CD8-positive, alpha-beta memory T cell (primary cell): ENCODE measurements at places on chromosomes 5 and 9. TPM values are rescaled to one million over a fixed set of nuclear protein-coding genes. Genes with fewer than 3 reads are reported as not detected.

TXN gene
- total RNA-seq = 455 TPM

PCDHGA5 gene
- total RNA-seq = 0.09 TPM

DNA sequence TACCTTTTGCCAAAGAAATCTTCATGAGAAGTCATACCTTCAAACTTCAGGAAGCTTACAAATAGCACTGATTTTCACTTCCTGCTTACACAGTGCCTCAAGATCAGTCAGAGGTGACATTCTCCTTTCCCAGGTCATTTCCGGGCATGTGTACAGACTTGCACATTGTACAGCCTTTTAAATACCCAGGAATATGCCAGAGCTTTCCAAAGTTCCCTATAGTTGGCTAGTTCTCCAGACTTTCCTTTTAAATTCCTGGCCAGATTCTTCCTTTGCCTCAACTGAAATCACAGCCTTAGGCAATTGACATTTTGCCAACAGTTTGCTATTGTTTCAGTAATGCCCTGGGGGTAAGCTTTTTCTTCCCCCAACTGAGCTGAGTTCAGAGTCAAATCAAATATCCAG lies 47.2 kb downstream of the RFX3 start:
- no peak overlapping the region for H3K4me3 ChIP-seq
- no peaks in the 10 kb centered on the region for H3K36me3 ChIP-seq
- H3K4me1 ChIP-seq = peaks cover 25% of the 10 kb centered on the region
- DNase-seq = peak; percentile 46
- H3K27me3 ChIP-seq = no peaks in the 10 kb centered on the region

KIF20A gene
- total RNA-seq = 29.3 TPM

PGM5 gene
- not detected for total RNA-seq

PLPP7 gene
- not detected for total RNA-seq

- H3K4me3 ChIP-seq = no peak overlapping the region
- no peak overlapping the region for H3K27ac ChIP-seq
- H3K4me1 ChIP-seq = no peaks in the 10 kb centered on the region
- H3K27me3 ChIP-seq = no peaks in the 10 kb centered on the region
Measured at GRCh38 chr9:13487071-13487470, 207.6 kb upstream of the MPDZ start.

DNA sequence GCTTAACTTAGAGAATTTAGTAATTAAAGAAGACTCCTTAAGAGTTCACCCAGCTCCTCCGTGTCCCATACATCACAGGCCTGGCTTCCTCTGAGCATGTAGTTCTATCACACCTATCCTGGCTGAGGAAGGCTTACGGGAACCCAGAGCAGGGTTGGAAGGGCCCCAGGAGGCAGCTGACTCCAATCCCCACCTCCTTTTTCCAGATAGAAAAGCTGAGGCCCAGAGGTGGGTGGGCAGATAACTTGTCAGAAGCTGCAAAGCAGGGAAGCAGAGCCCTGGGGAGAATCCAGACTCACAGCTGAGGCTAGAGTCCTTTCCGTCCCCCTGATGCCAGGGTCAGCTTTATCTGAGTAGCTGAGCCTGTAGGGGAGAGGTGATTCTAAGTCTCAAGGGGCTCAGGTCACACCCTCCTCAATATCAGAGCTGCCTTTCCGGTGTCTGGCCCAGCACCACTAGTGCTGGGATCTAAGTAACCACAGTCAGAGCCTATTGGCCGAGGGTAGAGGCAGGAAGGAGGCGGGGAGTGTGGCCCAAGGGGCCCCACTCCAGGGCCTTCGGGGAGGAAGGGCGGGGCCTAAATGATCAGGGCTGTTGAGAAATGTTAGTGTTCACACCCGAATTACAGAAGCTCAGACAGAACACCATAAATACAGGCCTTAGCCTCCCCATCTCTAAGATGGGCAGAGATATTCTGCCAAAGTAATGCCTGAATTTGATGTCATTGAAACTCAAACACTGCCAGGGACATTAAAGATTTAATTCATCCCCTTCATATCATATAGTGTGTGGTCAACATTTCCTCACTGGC lies 9.9 kb downstream of the CCDC69 start:
- H3K4me1 ChIP-seq = peaks cover 95% of the 10 kb centered on the region
- no peaks in the 10 kb centered on the region for H3K27me3 ChIP-seq
- peak overlapping the region; percentile 91 for H3K27ac ChIP-seq
- peaks cover 9% of the 10 kb centered on the region for H3K36me3 ChIP-seq

DNA sequence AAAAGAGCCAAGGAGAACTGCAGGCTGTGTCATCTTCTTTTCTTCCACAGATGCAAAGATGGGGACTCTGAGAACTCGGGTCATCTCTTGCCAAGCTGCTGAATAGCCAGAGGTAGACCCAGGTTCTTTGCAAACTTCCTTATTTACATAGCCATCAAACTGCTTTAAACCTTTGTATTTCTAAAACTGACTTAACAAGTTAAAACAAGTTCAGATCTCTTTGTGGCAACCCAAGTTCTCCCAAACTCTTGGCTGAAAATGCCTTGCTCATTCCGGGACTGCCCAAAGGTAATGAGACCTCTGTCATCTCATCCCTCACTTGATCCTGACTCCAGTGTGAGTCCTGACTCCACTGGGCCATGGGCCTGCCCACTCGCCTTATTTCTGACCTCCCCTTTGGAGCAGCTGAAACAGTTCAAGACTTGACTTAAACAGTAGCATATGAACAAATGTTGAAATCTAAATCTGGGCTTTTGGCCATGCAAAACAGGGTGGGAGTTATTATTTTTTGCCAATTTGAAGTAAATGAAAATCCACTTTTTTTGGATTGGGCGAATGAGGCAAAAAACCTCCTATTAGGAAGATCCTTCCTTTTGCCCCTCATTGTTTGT lies 50.6 kb downstream of the FBXL7 start:
- H3K27ac ChIP-seq = no peak overlapping the region
- DNase-seq = no peak
- no peaks in the 10 kb centered on the region for H3K27me3 ChIP-seq
- no peaks in the 10 kb centered on the region for H3K36me3 ChIP-seq
- no peak overlapping the region for H3K4me3 ChIP-seq

DNA sequence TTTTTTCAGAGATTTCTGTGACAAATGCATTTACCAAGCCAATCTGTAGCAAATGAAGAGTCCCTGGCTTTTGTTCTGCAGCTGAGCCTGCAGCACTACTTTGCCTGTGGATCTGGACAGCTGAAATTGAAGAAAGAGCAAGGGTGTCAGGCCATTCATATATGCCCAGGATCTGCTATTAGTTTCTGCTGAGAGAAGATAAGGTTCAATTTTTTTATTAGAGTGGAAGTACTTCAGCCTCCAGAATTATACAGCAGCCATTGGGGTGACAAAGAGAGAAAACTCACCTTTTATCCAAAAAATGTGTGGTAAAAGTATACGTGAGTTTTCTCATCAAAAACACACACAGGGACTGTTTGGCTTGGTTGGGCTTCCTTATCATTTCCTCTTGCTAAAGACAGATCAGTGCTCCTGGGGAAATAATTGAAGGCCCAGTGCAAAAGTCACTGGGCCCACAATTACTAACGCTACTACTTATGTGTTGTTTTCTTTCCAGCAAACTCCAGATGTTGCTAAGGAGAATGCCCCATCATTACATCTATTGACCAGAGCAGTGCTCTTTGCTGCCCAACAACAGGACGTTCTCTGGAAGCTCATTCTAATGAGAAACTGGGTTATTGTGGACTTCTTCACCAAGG lies 138.6 kb downstream of the CEMIP2 start:
- H3K27ac ChIP-seq = no peak overlapping the region
- no peak for DNase-seq
- H3K4me3 ChIP-seq = no peak overlapping the region

LCN1 gene
- total RNA-seq = not detected

CDHR2 gene
- 1.1 TPM for total RNA-seq

GRCh38 chr5:166649676-166650075 lies 1641.8 kb upstream of the WWC1 start:
- no peak for DNase-seq
- no peak overlapping the region for H3K4me3 ChIP-seq
- no peaks in the 10 kb centered on the region for H3K4me1 ChIP-seq
- H3K27me3 ChIP-seq = no peaks in the 10 kb centered on the region
- no peak overlapping the region for H3K27ac ChIP-seq
- no peaks in the 10 kb centered on the region for H3K36me3 ChIP-seq

DNA sequence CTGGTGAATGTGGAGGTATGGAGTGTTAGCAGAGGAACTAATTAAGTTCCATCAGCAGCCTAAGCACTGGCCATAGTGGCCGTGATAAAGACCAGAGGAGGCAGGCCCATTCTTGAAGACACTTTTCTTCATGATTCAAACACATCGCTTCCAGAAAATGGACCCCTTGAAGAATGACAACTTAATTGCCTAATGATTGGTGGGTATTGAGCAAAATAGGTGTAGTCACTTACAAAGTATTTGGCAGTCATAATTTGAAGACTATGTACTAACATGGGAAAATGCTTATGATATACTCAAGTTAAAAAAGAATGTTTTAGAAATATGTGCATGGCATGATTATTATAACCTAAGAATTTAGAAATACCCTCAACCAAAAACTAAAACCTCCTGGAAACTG lies 44.8 kb downstream of the MEGF10 start:
- no peaks in the 10 kb centered on the region for H3K4me1 ChIP-seq
- no peak overlapping the region for H3K27ac ChIP-seq
- no peaks in the 10 kb centered on the region for H3K27me3 ChIP-seq
- H3K4me3 ChIP-seq = no peak overlapping the region
- no peak for DNase-seq
- no peaks in the 10 kb centered on the region for H3K36me3 ChIP-seq

ST6GALNAC4 gene
- total RNA-seq = 43.2 TPM

- no peak overlapping the region for H3K27ac ChIP-seq
- no peak for DNase-seq
- H3K27me3 ChIP-seq = no peaks in the 10 kb centered on the region
- H3K4me1 ChIP-seq = no peaks in the 10 kb centered on the region
- H3K4me3 ChIP-seq = no peak overlapping the region
- peaks cover 12% of the 10 kb centered on the region for H3K36me3 ChIP-seq
Measured at GRCh38 chr9:94182532-94182931, 76.6 kb upstream of the ZNF169 start.

- H3K36me3 ChIP-seq = no peaks in the 10 kb centered on the region
- no peak for DNase-seq
- H3K4me1 ChIP-seq = no peaks in the 10 kb centered on the region
- no peak overlapping the region for H3K27ac ChIP-seq
- no peak overlapping the region for H3K4me3 ChIP-seq
Measured at GRCh38 chr5:78720227-78720985, 71.8 kb upstream of the LHFPL2 start.

GRCh38 chr5:134114886-134115805 lies 665 bp downstream of the TCF7 start:
- peaks cover 44% of the 10 kb centered on the region for H3K36me3 ChIP-seq
- H3K27ac ChIP-seq = peak overlapping the region; percentile 62
- peaks cover 54% of the 10 kb centered on the region for H3K4me1 ChIP-seq
- H3K4me3 ChIP-seq = peak overlapping the region; percentile 95
- DNase-seq = peak; percentile 93

WDR41 gene
- 28.6 TPM for total RNA-seq

GRCh38 chr9:27714388-27714787 lies 141.1 kb upstream of the C9orf72 start:
- H3K27ac ChIP-seq = no peak overlapping the region
- no peak overlapping the region for H3K4me3 ChIP-seq
- H3K4me1 ChIP-seq = no peaks in the 10 kb centered on the region
- no peaks in the 10 kb centered on the region for H3K36me3 ChIP-seq
- DNase-seq = no peak

- no peaks in the 10 kb centered on the region for H3K4me1 ChIP-seq
- no peak overlapping the region for H3K4me3 ChIP-seq
- no peak for DNase-seq
- no peak overlapping the region for H3K27ac ChIP-seq
- H3K36me3 ChIP-seq = no peaks in the 10 kb centered on the region
Measured at GRCh38 chr5:56641635-56642260, 173.6 kb upstream of the MAP3K1 start.

LSM11 gene
- total RNA-seq = 7.8 TPM

GRCh38 chr9:68509689-68510088 lies 31.0 kb downstream of the TMEM252 start:
- H3K4me1 ChIP-seq = no peaks in the 10 kb centered on the region
- no peak overlapping the region for H3K4me3 ChIP-seq
- DNase-seq = no peak

- H3K27ac ChIP-seq = no peak overlapping the region
- DNase-seq = no peak
- H3K36me3 ChIP-seq = no peaks in the 10 kb centered on the region
- H3K27me3 ChIP-seq = no peaks in the 10 kb centered on the region
Measured at GRCh38 chr5:11560915-11561697, 343.1 kb downstream of the CTNND2 start.

- no peak for DNase-seq
- H3K36me3 ChIP-seq = no peaks in the 10 kb centered on the region
Measured at GRCh38 chr5:169350016-169350415, 49.1 kb upstream of the SLIT3 start.

- no peaks in the 10 kb centered on the region for H3K27me3 ChIP-seq
- peaks cover 9% of the 10 kb centered on the region for H3K4me1 ChIP-seq
- H3K4me3 ChIP-seq = peak overlapping the region; percentile 15
- peak; percentile 25 for DNase-seq
- H3K36me3 ChIP-seq = no peaks in the 10 kb centered on the region
- H3K27ac ChIP-seq = no peak overlapping the region
Measured at GRCh38 chr5:79133657-79134451, 22.2 kb downstream of the BHMT start.

QSOX2 gene
- 15.3 TPM for total RNA-seq

PCDHGB6 gene
- 0.11 TPM for total RNA-seq

PRR7 gene
- 15.3 TPM for total RNA-seq

DNA sequence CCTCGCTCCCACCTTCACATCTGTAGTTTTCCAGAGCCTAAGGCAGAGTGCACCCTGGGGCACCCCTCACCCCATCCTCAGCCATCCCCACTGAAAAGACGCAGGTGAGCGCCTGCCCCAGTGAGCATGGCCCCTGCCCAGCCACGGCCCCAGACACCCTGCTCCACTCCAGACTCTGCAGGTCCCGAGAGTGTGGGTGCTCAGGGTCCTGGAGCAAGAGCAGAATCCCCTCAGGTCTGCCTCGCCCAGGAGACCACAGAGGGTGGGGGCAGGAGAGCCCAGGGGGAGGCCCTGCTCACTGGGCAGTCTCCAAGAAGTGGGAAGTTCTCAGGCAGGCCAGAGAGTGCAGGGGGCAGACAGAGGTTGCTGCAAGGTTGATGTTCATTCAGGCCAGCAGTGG lies 158.6 kb upstream of the PPP1R26 start:
- no peaks in the 10 kb centered on the region for H3K4me1 ChIP-seq
- H3K27me3 ChIP-seq = no peaks in the 10 kb centered on the region
- H3K4me3 ChIP-seq = no peak overlapping the region
- no peak overlapping the region for H3K27ac ChIP-seq

DNA sequence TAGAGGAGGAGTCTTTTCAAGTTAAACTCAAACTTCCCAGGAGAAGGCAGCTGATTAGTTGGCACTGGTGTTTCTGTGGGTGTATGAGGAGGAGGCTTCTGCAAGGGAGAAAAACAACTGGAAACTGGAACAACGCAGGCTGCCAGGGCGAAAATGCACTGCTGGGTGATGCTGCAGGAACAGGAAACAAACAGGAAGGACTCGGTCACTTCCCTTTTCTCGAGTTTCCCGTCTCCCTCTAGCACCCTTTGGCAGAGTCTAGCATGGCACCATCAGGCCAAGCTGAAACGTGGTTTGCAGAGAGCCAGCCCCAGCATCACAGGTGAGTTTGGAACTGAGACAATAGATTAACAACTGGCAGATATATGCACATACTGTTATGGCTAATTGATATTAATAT lies 77.5 kb upstream of the CAST start:
- no peak overlapping the region for H3K4me3 ChIP-seq
- DNase-seq = no peak
- no peaks in the 10 kb centered on the region for H3K36me3 ChIP-seq
- H3K27ac ChIP-seq = no peak overlapping the region
- H3K27me3 ChIP-seq = no peaks in the 10 kb centered on the region
